ENCODE measurements at places on chromosomes 7 and 10. TPM values are rescaled to one million over a fixed set of nuclear protein-coding genes. Genes with fewer than 3 reads are reported as not detected.

The STEAP4 gene
- total RNA-seq: not detected

The CACNB2 gene
- total RNA-seq: not detected

The CCL24 gene
- not detected for total RNA-seq

The PTPRZ1 gene
- total RNA-seq: not detected

The ADAMTS14 gene
- 0.04 TPM for total RNA-seq

The SEMA3C gene
- not detected for total RNA-seq

The PAPSS2 gene
- 0.04 TPM for total RNA-seq

The FGF8 gene
- total RNA-seq: not detected

The NPFFR1 gene
- not detected for total RNA-seq

The GPNMB gene
- total RNA-seq: 0.72 TPM

The SLC18A2 gene
- total RNA-seq: not detected

The GPER1 gene
- total RNA-seq: not detected

The NPY gene
- total RNA-seq: not detected

The CPA2 gene
- total RNA-seq: not detected

The PDGFA gene
- total RNA-seq: 9.9 TPM

The GFRA1 gene
- not detected for total RNA-seq

The CYP2C19 gene
- not detected for total RNA-seq

The AQP1 gene
- 0.38 TPM for total RNA-seq

The ZNF212 gene
- total RNA-seq: 14.9 TPM

The GPR141 gene
- total RNA-seq: not detected

The ABCA13 gene
- total RNA-seq: not detected

The DPYSL4 gene
- total RNA-seq: 10.2 TPM

The ADAM22 gene
- 4.8 TPM for total RNA-seq

The IDI1 gene
- 59.1 TPM for total RNA-seq

The PTPRN2 gene
- 0.36 TPM for total RNA-seq

The AGAP9 gene
- 3.7 TPM for total RNA-seq

The DDX50 gene
- total RNA-seq: 60.1 TPM

The AP1S1 gene
- 42.7 TPM for total RNA-seq

The PSD gene
- total RNA-seq: 4.9 TPM

The TRIM50 gene
- total RNA-seq: not detected

The FAM221A gene
- total RNA-seq: 6.5 TPM

The IFIT3 gene
- total RNA-seq: 0.70 TPM

The CAV2 gene
- total RNA-seq: 0.27 TPM

The SLC18A3 gene
- total RNA-seq: not detected

The AEBP1 gene
- total RNA-seq: 14.0 TPM

The UTF1 gene
- not detected for total RNA-seq

The TRIM73 gene
- 2.6 TPM for total RNA-seq

The MBL2 gene
- total RNA-seq: not detected

The UCN3 gene
- total RNA-seq: not detected

The DNAJB6 gene
- 105 TPM for total RNA-seq

The RBM20 gene
- total RNA-seq: 0.15 TPM

The SPDYE8 gene
- total RNA-seq: not detected

The CC2D2B gene
- total RNA-seq: not detected

The FAM131B gene
- total RNA-seq: 2.2 TPM

The LRMDA gene
- total RNA-seq: not detected

The CACNA2D1 gene
- total RNA-seq: not detected

Data from activated CD8-positive, alpha-beta memory T cell treated with anti-CD3 and anti-CD28 coated beads for 36 hours (primary cell).